ENCODE measurements at places on chromosomes 1 and 21.

- peak; percentile 91 for DNase-seq
Measured at GRCh38 chr1:58922302-58923089, 138.6 kb upstream of the JUN start.

GRCh38 chr1:112806090-112806642 lies 91.0 kb upstream of the PPM1J start:
- DNase-seq: no peak

GRCh38 chr1:118249641-118250040 lies 64.6 kb upstream of the SPAG17 start:
- DNase-seq: no peak

GRCh38 chr1:30749691-30750583 lies 7.6 kb downstream of the LAPTM5 start:
- DNase-seq: no peak
